GM23338 (cell line): ENCODE measurements at places on chromosomes 7 and 10.

DNA sequence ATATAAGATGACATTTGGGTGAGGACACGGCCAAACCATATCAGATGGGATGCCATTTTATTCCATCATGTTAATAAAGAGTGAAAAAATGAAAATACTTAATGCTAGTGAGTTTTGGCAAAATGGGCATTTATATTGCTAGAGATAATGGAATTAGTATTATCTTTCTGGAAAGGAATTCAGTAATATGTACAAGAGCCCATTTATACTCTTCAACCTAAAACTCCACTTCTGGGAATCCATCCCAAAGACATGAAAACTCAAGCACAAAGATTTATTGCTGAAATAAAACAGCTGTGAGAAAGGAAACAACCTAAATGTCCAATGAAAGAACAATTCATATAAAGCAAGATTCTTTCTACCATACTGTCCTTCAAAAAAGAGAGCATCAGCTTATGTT lies 96.0 kb upstream of the TMEM168 start:
- H3K4me3 ChIP-seq, result no peak overlapping the region
- H3K36me3 ChIP-seq, result no peaks in the 10 kb centered on the region; the same call in 1 of the 2 replicates
- H3K4me1 ChIP-seq, result peaks cover 9% of the 10 kb centered on the region; the same call in 1 of the 2 replicates
- DNase-seq, result no peak

- no peak for DNase-seq
- no peaks in the 10 kb centered on the region for H3K36me3 ChIP-seq
- H3K4me3 ChIP-seq, result no peak overlapping the region
Measured at GRCh38 chr10:132606031-132606491, 68.5 kb downstream of the INPP5A start.

GRCh38 chr10:102743588-102744373 lies at the start of gene WBP1L:
TSS of gene WBP1L (plus strand) at chr10:102743948. CDS start at chr10:102744054, 106 bp downstream.
- DNase-seq, result peak; percentile 99
- H3K36me3 ChIP-seq, result no peaks in the 10 kb centered on the region
- H3K27ac ChIP-seq, result no peak within 1 kb of the TSS
- peak within 1 kb of the TSS; percentile 60 for H3K4me3 ChIP-seq
- no peaks in the 10 kb centered on the region for H3K27me3 ChIP-seq

DNA sequence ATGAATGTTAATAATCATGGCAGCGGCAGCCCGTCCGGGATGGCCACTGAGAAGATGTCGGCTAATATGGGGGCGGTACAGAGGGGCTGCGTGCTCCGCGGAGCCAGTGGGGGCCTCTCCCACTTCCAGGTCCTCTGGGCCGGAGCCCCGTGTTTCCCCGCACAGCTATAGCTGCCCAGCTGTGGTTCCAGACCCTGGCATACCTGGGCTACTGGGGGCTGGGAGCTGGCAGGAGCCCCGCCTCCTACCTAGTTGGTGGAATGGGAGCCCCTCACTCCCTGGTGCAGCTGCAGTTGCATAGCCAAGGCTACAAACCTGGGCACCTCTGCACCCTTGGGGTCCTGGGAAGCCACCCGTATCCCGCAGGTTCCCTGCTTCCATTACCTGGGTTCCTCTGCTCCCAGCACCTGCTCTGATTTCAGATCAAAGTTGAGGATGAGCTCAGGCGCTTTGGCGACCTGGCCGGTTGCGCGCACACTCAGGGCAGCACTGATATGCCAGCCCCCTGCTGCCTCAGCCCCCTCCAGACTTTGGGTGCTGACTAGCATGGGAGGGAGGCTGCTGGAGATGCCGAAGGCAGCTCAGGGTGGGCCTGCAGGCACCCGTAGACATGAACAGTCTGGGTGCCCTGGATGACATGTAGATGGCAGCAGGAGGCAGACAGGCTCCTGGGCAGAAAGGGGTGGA lies 236.5 kb upstream of the SEMA3D start:
- H3K27ac ChIP-seq, result no peak overlapping the region
- H3K36me3 ChIP-seq, result no peaks in the 10 kb centered on the region
- no peak for DNase-seq
- H3K27me3 ChIP-seq, result no peaks in the 10 kb centered on the region

GRCh38 chr7:74174606-74175082 lies 488 bp downstream of the EIF4H start:
- peak overlapping the region; percentile 88 for H3K27ac ChIP-seq
- H3K4me3 ChIP-seq, result peak overlapping the region; percentile 81
- peak; percentile 65 for DNase-seq
- H3K27me3 ChIP-seq, result no peaks in the 10 kb centered on the region

DNA sequence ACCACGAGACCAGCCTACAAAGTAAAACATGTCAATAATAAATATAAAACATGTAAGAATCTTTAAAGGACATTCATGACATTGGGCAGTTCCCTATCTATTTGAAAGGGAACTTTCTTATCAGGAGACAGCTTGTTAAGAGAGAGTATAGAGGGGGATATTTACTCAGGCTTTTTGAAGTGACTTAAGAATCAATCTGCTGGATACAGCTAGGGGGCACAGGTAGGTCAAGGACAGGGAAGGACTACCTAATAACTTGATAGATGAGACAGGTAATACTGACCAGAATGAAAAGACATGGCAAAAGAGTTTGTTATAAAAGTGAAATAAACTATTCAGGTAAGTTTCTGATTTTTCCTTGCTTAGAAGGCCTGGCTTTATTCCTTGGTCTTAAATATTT lies 21.8 kb upstream of the LRRD1 start:
- peak; percentile 30 for DNase-seq
- H3K4me3 ChIP-seq, result no peak overlapping the region
- H3K27me3 ChIP-seq, result no peaks in the 10 kb centered on the region
- H3K36me3 ChIP-seq, result peaks cover 4% of the 10 kb centered on the region; the same call in 1 of the 2 replicates
- no peaks in the 10 kb centered on the region for H3K4me1 ChIP-seq

DNA sequence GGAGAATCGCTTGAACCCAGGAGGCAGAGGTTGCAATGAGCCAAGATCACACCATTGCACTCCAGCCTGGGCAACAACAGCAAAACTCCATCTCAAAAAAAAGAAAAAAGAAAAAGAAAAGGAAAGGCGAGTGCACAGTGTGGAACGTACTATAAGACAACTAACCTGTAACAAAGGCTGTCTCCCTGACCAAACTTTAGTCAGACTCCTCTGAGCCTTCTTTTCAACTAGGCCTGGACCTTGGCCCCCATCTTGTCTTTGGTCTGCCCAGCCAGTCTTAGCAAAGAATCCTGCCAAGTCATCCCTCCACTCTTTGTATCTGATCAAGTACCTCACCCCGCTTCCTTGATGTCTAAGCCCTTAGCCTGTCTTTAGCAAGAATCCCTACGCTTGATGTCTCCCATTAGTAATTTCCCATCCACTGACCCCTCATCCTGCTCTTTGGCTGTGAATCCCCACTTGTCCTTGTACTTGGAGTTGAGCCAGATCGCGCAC lies 68.9 kb upstream of the KDM7A start:
- no peak overlapping the region for H3K4me3 ChIP-seq
- H3K27ac ChIP-seq, result no peak overlapping the region
- no peaks in the 10 kb centered on the region for H3K27me3 ChIP-seq
- H3K36me3 ChIP-seq, result no peaks in the 10 kb centered on the region

- H3K27me3 ChIP-seq, result no peaks in the 10 kb centered on the region
- no peak overlapping the region for H3K4me3 ChIP-seq
- no peaks in the 10 kb centered on the region for H3K36me3 ChIP-seq
- DNase-seq, result no peak
- no peaks in the 10 kb centered on the region for H3K4me1 ChIP-seq
Measured at GRCh38 chr10:132156382-132156781, 30.4 kb upstream of the DPYSL4 start.

- no peak within 1 kb of the TSS for H3K27ac ChIP-seq
- no peaks in the 10 kb centered on the region for H3K27me3 ChIP-seq
- H3K4me1 ChIP-seq, result no peaks in the 10 kb centered on the region
- no peak for DNase-seq
- no peaks in the 10 kb centered on the region for H3K36me3 ChIP-seq
Measured at GRCh38 chr7:93148144-93148543, at the start of gene SAMD9L. TSS of gene SAMD9L (minus strand) at chr7:93148385. CDS start at chr7:93135971, 12,414 bp downstream.

GRCh38 chr7:114109721-114110120 lies 190.9 kb upstream of the PPP1R3A start:
- H3K4me1 ChIP-seq, result peaks cover 2% of the 10 kb centered on the region; the same call in 1 of the 2 replicates
- no peak overlapping the region for H3K27ac ChIP-seq
- DNase-seq, result no peak
- no peak overlapping the region for H3K4me3 ChIP-seq
- no peaks in the 10 kb centered on the region for H3K27me3 ChIP-seq

- no peak overlapping the region for H3K4me3 ChIP-seq
- no peaks in the 10 kb centered on the region for H3K36me3 ChIP-seq
- peaks cover 19% of the 10 kb centered on the region for H3K4me1 ChIP-seq
- H3K27me3 ChIP-seq, result no peaks in the 10 kb centered on the region
- no peak for DNase-seq
Measured at GRCh38 chr10:89428877-89429276, 14.5 kb downstream of the IFIT5 start.

DNA sequence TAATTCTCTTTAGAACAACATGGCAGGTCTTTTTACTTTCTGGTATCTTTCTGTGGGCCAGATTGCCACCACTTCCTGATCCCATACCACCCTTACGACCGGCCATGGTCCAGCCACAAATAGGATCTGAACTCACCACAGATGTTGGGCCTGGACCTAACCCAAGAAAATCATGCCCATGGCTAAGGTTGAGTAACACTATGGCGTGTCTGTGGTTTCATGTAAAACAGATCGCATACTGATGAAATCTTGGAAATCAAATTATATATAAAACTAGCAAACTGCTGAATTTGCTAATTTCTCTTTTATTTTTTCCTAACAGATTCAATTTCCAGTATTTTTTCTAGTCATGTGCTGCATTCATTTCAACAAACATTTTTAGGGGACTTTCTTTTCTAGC lies 77.2 kb downstream of the CH25H start:
- no peak overlapping the region for H3K4me3 ChIP-seq
- H3K36me3 ChIP-seq, result no peaks in the 10 kb centered on the region
- no peak for DNase-seq
- H3K4me1 ChIP-seq, result no peaks in the 10 kb centered on the region

DNA sequence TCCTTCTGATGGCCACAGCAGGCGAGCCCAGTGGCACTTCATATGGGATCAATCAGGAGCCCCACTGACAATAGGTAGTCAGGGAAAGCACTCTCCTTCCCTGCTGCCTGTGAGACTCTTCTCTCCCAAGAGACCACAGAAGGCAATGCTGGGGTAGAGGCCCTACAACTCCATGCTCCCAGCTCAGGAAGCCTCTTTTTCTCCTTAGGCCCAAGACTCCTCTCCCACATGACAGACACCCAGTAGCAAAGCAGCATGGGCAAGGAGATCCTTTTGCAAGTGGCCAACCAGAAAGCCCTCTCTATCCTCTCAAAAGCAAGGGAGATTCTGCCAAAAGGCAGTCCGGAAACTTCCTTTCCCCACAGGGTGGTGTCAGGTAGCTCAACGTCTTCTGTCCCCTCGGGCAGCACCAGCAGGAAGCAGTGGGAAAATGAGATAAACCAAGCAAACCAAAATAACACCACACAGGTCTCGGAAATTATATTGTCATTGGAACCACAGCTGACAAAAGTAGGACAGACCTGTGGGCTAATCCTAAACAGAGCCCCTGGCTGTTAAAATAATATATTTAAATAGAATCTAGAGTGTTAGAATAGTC lies 172.7 kb upstream of the GDF10 start:
- H3K4me3 ChIP-seq, result no peak overlapping the region
- DNase-seq, result peak; percentile 2
- no peaks in the 10 kb centered on the region for H3K4me1 ChIP-seq
- no peaks in the 10 kb centered on the region for H3K36me3 ChIP-seq
- H3K27ac ChIP-seq, result no peak overlapping the region

DNA sequence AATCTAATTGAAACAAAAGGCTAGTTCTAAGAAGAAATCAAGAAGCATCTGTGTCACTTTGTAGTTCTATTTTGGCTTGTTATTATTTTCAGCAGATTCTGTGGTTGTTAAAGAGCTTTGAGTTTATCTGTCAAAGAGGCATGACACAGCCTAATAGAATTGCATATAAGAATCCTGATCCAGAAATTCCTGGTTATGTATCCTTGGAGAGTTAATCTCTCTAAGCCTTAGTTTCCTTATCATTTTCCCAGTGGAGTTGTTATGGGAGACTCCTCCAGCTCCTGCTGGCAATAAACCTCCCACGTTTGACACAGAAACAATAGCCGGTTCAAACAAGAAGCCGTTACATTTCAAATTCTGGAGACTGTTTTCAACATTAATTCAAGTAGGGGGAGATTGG lies 288.3 kb downstream of the SDHAF3 start:
- no peaks in the 10 kb centered on the region for H3K4me1 ChIP-seq
- DNase-seq, result no peak
- no peaks in the 10 kb centered on the region for H3K27me3 ChIP-seq
- H3K36me3 ChIP-seq, result no peaks in the 10 kb centered on the region
- H3K27ac ChIP-seq, result no peak overlapping the region

DNA sequence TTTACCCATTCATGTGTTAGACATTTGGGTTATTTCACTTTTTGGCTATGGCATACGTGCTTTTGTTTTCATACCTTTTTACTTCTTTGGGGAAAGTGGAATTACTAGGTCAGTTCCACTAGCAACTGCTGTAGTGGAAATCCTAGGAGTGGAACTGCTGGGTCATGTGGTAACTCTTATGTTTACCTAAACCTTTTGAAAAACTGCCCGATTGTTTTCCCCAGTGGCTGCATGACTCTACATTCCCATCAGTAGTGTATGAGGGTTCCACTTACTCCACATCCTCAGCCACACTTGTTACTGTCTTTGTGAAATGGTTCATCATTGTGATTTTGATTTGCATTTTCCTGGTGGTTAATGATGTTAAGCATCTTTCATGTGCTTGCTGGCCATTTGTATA lies 82.3 kb downstream of the TAX1BP1 start:
- no peaks in the 10 kb centered on the region for H3K4me1 ChIP-seq
- no peaks in the 10 kb centered on the region for H3K27me3 ChIP-seq
- no peaks in the 10 kb centered on the region for H3K36me3 ChIP-seq
- H3K27ac ChIP-seq, result no peak overlapping the region
- H3K4me3 ChIP-seq, result no peak overlapping the region
- DNase-seq, result no peak

DNA sequence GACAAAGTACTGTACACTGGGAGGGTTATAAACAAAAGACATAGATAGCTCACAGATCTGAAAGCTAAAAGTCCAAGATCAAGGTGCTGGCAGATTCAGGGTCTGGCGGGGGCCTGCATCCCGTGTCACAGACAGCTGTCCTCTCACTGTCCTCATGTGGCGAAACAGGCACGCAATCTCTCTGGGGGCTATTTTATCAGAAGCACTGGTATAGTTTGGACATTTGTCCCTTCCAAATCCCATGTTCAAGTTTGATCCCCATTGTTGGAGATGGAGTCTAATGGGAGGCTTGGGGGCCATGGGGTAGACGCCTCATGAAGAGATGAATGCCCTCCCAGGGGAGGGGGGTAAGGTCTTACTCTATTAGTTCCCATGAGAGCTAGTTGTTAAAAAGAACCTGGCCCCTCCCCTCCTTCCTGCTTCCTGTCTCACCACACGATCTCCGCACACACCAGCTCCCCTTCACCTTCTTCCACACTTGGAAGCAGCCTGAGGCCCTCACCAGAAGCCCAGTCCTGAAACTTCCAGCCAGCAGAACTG lies 72.5 kb upstream of the UCN3 start:
- peaks cover 6% of the 10 kb centered on the region for H3K4me1 ChIP-seq
- no peak for DNase-seq
- no peaks in the 10 kb centered on the region for H3K36me3 ChIP-seq
- no peak overlapping the region for H3K4me3 ChIP-seq
- H3K27ac ChIP-seq, result no peak overlapping the region
- no peaks in the 10 kb centered on the region for H3K27me3 ChIP-seq

GRCh38 chr10:7301006-7301778 lies 109.6 kb downstream of the SFMBT2 start:
- no peak overlapping the region for H3K27ac ChIP-seq
- H3K4me1 ChIP-seq, result peaks cover 13% of the 10 kb centered on the region
- H3K27me3 ChIP-seq, result no peaks in the 10 kb centered on the region
